ENCODE measurements at places on chromosomes 11 and 22. TPM values are rescaled to one million over a fixed set of nuclear protein-coding genes. Genes with fewer than 3 reads are reported as not detected.

NTM gene
- 25.9 TPM for total RNA-seq

- no peak for DNase-seq
- no peaks in the 10 kb centered on the region for H3K36me3 ChIP-seq
- no peak overlapping the region for H3K27ac ChIP-seq
- no peaks in the 10 kb centered on the region for H3K4me1 ChIP-seq
- H3K4me3 ChIP-seq: no peak overlapping the region
Measured at GRCh38 chr11:82815406-82815805, 81.7 kb upstream of the FAM181B start.

C11orf86 gene
- total RNA-seq: not detected

GRCh38 chr11:100557830-100558611 lies 129.1 kb upstream of the ARHGAP42 start:
- peak; percentile 68 for DNase-seq
- peaks cover 55% of the 10 kb centered on the region for H3K27me3 ChIP-seq
- peaks cover 17% of the 10 kb centered on the region for H3K4me1 ChIP-seq
- no peaks in the 10 kb centered on the region for H3K36me3 ChIP-seq
- H3K27ac ChIP-seq: no peak overlapping the region

DNA sequence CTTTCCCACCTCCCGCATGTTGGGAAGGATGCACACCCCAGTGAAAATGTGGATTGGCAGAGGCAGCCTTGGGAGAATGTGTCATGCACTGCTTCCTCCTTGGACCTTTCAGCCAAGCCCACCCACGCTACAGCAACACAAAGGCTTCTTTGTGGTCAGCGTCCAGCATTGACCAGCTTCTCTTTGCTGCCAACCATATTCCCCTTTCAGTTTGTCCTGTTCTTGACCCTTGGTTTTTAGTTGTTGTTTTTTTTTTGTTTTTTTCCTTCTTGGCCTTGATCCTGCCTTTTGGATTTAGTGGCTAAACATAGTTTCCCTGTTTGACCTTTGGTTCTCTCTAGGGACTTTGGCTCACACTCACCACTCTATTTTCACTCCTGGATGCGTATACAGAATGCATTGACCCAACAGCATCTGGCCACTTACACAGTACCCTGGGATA lies 573.6 kb downstream of the INSC start:
- peak; percentile 8 for DNase-seq
- H3K4me3 ChIP-seq: no peak overlapping the region
- H3K27ac ChIP-seq: no peak overlapping the region

DNA sequence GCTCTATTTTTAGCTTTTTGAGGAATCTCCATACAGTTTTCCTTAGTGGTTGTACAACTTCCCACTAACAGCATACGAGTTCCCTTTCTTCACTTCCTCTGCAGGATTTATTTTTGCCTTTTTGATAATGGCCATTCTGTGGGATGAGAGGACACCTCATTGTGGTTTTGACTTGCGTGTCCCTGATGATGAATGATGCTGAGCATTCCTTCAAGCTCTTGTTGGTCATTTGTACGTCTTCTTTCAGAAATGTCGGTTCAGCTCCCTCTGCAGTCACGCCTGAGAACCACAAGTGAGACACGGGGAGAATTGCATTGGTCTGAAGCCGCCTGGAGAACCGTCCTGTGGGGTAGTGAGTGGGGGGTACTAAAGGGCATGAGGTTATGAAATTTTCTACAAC lies 2.0 kb upstream of the KRTAP5-10 start:
- no peak overlapping the region for H3K4me3 ChIP-seq
- H3K4me1 ChIP-seq: no peaks in the 10 kb centered on the region
- peaks cover 8% of the 10 kb centered on the region for H3K27me3 ChIP-seq
- H3K36me3 ChIP-seq: no peaks in the 10 kb centered on the region

GRCh38 chr22:49657275-49657973 lies 170.2 kb downstream of the BRD1 start:
- DNase-seq: no peak
- H3K27me3 ChIP-seq: no peaks in the 10 kb centered on the region
- H3K4me3 ChIP-seq: no peak overlapping the region

GRCh38 chr11:1749395-1750351 lies 722 bp downstream of the IFITM10 start:
- H3K4me1 ChIP-seq: peaks cover 21% of the 10 kb centered on the region
- H3K27me3 ChIP-seq: no peaks in the 10 kb centered on the region
- H3K27ac ChIP-seq: peak overlapping the region; percentile 93
- H3K36me3 ChIP-seq: no peaks in the 10 kb centered on the region
- peak overlapping the region; percentile 70 for H3K4me3 ChIP-seq

UBQLNL gene
- total RNA-seq: 0.32 TPM

DNA sequence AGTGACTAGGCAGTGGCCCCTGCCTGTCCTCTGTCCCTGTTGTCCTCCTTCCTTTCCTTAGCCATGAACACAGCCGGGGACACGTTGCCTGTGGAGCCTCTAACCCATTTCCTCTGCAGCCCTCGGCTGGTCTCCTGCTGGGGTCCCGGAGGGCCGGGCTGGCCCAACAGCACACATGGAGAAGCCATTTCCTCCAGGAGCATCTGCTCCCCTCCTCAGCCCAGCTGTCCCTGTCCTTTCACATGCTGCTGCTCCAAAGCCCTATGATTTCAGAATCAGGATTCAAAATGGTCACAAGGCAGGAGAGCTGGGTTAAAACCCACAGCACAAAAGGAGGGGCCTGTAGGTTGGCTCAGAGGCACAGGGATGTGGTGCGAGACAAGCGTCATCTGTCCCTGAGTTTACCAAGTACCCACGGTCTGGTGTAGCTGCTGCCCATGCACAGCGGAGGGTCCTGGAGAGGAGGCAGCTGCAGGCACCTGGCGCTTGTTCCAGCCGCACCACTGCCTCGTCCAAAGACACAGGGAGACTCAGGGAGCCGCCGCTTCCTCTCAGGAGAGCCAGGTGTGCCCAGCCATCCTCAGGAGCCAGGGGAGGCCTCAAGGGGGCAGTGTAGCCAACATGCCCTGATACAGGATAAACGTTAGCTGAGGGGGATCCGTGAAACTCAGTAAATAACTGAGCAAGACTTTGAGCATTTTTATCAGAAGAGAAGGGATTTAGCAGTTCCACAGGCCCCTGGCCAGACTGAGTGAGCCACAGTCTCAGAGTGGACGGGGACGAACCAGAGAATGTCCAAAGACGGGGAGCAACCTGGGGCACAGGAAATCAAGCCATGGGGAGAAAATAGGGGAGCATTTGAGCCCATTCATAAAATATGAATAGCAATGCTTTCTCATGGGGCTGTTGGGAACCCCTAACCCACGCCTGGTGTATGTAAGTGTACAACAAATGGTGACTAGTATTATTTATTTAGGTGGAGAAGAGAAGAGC lies 3.9 kb upstream of the VSIG10L2 start:
- no peak overlapping the region for H3K27ac ChIP-seq
- DNase-seq: peak; percentile 57
- H3K36me3 ChIP-seq: no peaks in the 10 kb centered on the region

TMEM41B gene
- total RNA-seq: 47.7 TPM

DNA sequence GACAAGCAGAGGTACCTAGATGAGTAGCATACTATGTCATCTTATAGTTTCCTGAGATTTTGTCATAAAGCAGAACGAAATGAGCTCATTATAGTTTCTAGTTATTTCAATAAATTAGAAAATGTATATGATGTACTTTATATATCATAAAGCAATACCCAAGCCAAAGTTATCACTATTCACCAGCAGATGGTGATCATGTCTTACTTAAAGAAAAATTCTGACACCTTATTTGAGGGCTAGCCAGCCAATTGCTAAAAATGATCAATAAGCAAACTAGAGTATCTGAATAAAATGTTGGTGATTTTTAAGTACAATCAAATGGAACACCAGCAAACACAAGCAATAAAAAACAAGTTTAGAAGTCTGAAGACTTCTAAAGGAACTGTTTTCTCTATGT lies 44.1 kb downstream of the RSF1 start:
- H3K27ac ChIP-seq: no peak overlapping the region
- H3K4me3 ChIP-seq: no peak overlapping the region
- peak; percentile 32 for DNase-seq

DNA sequence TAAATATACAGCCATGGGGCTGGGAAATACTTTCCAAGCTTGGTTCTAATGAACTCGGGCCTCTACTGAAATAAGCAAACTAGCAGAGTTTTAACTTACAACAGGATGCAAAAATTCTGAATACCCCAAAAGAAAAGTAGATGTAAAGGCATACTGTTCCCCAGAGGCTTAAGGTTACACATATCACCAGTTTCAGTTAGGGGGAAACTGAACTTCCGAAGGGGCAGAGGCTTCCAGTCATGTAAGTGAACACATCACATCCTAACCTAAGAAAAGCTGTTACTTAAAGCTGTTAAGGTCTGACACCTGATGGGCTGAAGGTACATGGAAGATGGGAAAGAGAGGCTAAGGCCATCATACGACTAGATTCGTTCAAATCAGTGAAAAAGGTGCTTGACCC lies 2.3 kb downstream of the GAB2 start:
- H3K4me1 ChIP-seq: peaks cover 20% of the 10 kb centered on the region
- no peak overlapping the region for H3K27ac ChIP-seq
- no peak overlapping the region for H3K4me3 ChIP-seq
- DNase-seq: no peak
- H3K27me3 ChIP-seq: no peaks in the 10 kb centered on the region

DNA sequence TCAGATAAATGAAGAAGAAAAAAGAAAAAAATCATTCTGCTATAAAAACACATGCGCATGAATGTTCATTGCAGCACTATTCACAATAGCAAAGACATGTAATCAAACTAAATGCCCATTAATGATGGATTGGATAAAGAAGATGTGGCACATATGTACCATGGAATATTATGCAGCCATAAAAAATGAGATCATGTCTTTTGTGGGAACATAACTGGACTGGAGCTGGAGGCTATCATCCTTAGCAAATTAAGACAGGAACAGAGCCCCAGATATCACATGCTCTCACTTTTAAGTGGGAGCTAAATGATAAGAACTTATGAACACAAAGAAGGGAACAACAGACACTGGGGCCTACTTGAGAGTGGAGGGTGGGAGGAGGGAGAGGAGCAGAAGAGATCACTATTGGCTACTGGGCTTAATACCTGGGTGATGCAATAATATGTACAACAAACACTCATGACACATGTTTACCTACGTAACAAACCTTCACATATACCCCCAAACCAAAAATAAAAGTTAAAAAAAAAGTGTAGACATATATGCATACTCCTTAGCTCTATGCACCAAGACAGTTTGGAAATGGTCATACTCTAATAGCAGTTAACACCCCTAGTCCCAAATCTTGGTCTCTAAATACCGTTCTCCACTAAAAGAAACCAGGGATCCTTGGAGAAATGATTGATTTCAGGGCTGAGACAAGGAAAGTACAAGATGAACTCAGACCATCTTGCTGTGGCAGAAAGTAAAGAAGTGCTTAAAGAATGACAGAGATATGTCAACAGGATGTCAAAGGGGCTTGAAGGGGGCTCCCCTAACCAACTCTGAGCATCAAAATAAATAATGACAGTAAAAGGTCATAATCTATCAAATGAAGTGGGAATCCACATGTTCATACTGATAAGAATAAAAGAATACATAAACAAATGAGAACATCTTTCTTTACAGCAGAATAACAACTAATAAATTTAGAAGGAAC lies 17.1 kb upstream of the DDX6 start:
- H3K4me3 ChIP-seq: no peak overlapping the region
- peaks cover 10% of the 10 kb centered on the region for H3K27me3 ChIP-seq
- no peak for DNase-seq
- H3K4me1 ChIP-seq: no peaks in the 10 kb centered on the region
- no peak overlapping the region for H3K27ac ChIP-seq

SAC3D1 gene
- 8.0 TPM for total RNA-seq

- H3K27ac ChIP-seq: no peak overlapping the region
- H3K4me3 ChIP-seq: no peak overlapping the region
- no peak for DNase-seq
- no peaks in the 10 kb centered on the region for H3K27me3 ChIP-seq
Measured at GRCh38 chr11:122672892-122673291, 17.4 kb downstream of the UBASH3B start.

- H3K36me3 ChIP-seq: no peaks in the 10 kb centered on the region
- H3K4me3 ChIP-seq: no peak overlapping the region
- H3K27me3 ChIP-seq: no peaks in the 10 kb centered on the region
Measured at GRCh38 chr11:89458716-89459115, 32.5 kb downstream of the NOX4 start.

DNA sequence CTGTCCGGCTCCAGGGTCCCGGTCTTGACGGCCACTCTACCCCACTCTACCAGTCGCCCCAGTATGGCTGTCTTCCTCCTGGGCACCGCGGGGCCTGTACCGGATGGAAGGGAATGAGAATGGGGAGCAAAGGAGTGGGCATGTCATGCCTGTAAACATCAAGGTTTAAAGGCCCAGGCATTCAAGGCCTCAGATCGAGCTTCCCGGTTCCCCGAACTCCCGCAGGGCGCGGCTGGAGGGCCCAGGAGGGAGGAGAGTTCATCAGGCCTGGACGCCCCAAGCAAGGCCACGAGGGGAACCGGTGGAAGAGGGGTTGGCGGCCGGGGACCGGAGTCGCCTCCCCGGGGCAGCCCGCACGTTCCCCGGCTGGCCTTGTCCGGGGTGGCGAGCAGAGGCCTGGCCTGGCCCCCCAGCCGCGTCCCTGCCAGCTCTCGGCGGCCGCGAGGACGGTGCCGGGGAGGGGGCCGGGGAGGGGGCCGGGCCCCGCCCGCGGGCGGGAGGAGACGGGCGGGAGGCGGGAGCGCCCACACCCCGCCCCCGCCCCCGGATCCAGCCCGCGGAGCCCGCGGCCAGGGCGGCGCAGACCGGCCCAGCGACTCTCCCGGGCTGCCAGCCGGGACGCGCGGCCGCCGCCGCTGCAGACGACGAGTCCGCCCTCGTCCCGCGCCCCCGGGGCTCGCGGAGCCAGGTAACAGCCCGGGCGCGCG lies at the start of gene CDC42EP1:
Gene CDC42EP1, plus strand, starts transcription at position 580 of the 707 bp plus-strand sequence. CDS start 5,870 bp downstream, outside the sequence.
- no peaks in the 10 kb centered on the region for H3K36me3 ChIP-seq
- H3K4me1 ChIP-seq: peaks cover 35% of the 10 kb centered on the region
- peak within 1 kb of the TSS; percentile 90 for H3K4me3 ChIP-seq
- peak within 1 kb of the TSS; percentile 94 for H3K27ac ChIP-seq

GRCh38 chr11:128477278-128477677 lies 110.1 kb downstream of the ETS1 start:
- no peaks in the 10 kb centered on the region for H3K27me3 ChIP-seq
- H3K27ac ChIP-seq: no peak overlapping the region
- DNase-seq: no peak
- H3K4me1 ChIP-seq: peaks cover 76% of the 10 kb centered on the region
- H3K4me3 ChIP-seq: no peak overlapping the region

GRCh38 chr11:104705490-104706190 lies 192.6 kb downstream of the CASP12 start:
- no peaks in the 10 kb centered on the region for H3K27me3 ChIP-seq
- no peak for DNase-seq
- H3K27ac ChIP-seq: no peak overlapping the region

Data from GM23248 (cell line).